ENCODE measurements at places on chromosomes 4 and X. TPM values are rescaled to one million over a fixed set of nuclear protein-coding genes. Genes with fewer than 3 reads are reported as not detected.

RTL9 gene
- total RNA-seq, result not detected

PLS3 gene
- total RNA-seq, result 164 TPM

RENBP gene
- total RNA-seq, result 0.62 TPM

HPSE gene
- 2.6 TPM for total RNA-seq

P2RY8 gene
- total RNA-seq, result 0.18 TPM

ZNF157 gene
- not detected for total RNA-seq

JAKMIP1 gene
- total RNA-seq, result not detected

CXCL8 gene
- total RNA-seq, result 0.82 TPM

FRMPD4 gene
- total RNA-seq, result not detected

- no peak for DNase-seq
Measured at GRCh38 chrX:129956765-129957164, 25.7 kb upstream of the BCORL1 start.

DNA sequence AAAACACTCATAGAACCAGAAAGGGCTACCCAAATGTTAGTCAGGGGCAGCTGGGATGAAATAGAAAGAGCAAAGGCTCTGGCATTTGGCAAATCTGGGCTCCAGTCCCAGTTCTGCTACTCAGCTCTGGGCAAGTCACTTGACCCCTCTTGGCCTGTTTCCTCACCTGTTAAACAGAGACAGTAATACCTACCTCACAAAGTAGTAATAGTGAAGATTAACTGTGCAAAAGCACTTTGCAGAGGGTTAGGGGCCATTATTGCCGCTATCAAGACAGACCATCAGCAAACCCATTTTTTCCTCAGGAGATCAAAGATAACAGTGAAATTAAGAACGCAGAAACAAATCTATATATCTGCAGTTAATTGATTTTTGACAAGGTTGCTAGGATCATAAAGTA is 20.6 kb downstream of the ZBTB33 start:
- DNase-seq, result no peak

- no peak for DNase-seq
Measured at GRCh38 chr4:86595426-86595805, 1.3 kb downstream of the PTPN13 start.

DNA sequence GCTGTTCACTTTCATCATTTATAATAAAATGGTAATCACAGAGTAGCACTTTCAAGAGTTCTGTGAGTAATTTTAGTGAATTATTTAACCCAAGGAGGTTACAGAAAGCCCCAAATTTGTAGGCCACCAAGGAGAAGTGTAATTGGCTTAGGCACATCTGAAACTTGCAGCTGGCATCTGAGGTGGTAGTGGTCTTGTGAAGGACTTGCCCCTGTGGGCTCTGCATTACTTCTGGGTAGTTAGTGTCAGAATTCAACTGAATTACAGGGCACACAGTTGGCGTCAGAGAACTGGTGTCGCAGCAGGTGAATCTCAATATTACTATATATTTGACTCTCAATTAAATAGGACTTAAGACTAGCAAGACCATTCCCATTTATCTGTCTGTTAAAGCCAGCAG is 36.9 kb downstream of the GPR174 start:
- DNase-seq, result no peak

GRCh38 chr4:17898553-17899055 is 87.8 kb downstream of the NCAPG start:
- DNase-seq, result no peak

GRCh38 chr4:47704693-47705325 is 133.1 kb downstream of the CORIN start:
- DNase-seq, result no peak

- no peak for DNase-seq
Measured at GRCh38 chr4:38872620-38873019, 5.0 kb downstream of the FAM114A1 start.

- no peak for DNase-seq
Measured at GRCh38 chrX:82945332-82945731, 562.8 kb upstream of the POU3F4 start.

DNA sequence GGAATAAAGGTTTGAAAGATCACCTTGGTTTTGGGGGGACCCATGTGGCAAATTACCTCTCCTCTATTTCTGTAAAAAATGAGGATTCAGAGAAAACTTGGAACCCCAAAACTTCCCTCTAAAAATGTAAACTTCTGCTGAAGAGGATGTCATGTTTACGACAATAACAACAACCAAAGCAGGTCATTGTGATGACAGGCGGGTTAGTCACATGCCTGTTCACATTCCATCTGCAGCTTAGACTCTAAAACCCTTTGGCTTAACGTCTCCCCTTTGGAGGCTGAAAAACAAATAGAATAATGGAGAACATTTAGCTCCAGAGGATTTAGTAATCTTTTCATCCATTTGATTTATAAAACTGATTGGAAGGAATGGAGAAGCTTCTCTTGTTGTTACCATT is 75.0 kb upstream of the FAM9C start:
- DNase-seq, result no peak

- DNase-seq, result no peak
Measured at GRCh38 chrX:122586831-122587230, 597.2 kb upstream of the GRIA3 start.

GRCh38 chr4:100417565-100417964 is 100.3 kb downstream of the EMCN start:
- DNase-seq, result no peak

DNA sequence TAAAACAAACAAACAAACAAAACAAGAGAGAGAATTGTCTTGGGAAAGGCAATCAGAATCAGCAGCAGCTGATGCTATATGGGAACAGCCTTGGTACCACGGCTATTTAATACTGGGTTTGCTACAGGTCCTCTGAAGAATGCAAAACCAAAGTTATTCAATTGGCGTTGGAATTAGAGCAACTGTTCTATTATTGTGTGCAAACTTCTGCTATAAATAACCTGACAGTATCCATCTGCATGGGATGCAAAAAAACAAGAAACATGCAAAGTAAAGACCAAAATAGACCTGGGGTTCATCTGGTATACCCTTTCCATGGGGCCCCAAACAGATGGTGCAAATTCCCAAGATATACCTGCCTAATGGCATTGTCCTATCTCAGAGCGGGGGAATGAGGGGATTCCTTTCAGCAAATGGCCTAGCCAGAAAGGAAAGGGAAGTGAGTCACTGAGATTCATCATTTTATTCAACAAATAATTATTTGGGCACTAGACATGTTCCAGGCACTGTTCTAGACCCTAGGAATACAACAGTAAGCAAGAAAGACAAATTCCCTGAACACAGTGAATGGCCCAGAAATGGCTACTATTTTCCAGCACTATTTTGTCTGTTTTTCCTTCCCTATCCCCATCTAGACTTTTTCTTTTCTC is 268.9 kb downstream of the FBXW7 start:
- DNase-seq, result no peak

GRCh38 chrX:54413753-54414152 is 26.5 kb upstream of the TSR2 start:
- DNase-seq, result no peak

DNA sequence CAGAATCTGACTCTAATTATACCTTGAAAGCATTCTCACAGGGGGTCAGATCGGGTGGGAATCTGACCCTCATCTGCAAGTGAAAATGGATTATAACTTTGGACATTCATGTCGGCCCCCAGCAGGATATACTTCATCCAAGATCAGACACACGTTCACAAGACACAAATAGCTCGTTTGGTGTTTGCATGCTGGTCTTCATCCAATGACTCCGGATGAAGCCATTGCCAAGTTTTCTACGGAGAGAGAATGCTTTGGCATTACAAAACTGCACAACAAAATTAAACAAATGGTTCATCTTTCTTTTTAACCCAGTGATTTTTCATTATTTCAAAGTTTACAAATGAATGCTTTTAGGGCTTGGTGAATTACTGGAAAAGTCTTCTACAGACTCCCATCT is 105.5 kb downstream of the MID1 start:
- DNase-seq, result no peak

- no peak for DNase-seq
Measured at GRCh38 chr4:48315728-48316630, 25.4 kb upstream of the SLAIN2 start.

DNA sequence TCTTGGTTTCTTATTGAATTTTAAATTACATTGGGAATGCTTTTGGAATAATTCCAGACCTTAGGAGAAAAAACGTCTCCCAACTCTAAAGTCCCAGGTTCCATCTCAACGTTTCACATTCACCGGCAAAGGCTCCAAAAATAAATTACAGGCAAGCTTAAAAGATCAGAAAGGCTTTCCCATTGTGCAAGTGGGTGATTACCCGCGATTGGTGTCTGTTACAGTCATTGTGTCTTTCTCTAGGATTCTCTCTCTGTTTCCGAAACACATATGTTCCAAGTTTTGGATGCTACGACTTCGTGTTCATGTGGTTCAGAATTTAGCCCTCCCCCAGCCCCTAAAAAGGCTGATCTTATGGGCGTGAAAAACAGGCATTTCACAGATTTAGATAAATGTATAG is 41.8 kb downstream of the PALLD start:
- no peak for DNase-seq

- no peak for DNase-seq
Measured at GRCh38 chr4:56531149-56531770, 25.7 kb downstream of the ARL9 start.

DNA sequence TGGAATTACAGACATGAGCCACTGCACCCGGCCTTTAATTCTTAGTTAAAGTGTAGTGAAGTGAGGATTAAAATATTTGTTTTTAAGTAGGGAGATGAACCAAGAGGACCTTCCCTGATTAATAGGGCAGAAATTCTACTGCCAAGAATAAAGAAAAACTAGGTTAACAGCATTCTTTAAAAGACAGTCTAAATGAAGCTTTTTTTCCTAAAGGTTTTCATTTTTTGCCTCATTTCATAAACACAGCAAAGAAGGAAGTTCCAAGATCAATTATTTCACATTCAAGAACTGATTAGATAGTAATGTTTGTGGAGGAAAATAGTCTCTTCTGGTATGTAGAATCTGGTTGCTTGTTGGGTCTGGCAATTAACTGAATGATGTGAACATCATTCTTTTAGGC is 112.1 kb upstream of the ARSJ start:
- no peak for DNase-seq

- peak; percentile 72 for DNase-seq
Measured at GRCh38 chr4:53929955-53930798, 134.2 kb downstream of the CHIC2 start.

DNA sequence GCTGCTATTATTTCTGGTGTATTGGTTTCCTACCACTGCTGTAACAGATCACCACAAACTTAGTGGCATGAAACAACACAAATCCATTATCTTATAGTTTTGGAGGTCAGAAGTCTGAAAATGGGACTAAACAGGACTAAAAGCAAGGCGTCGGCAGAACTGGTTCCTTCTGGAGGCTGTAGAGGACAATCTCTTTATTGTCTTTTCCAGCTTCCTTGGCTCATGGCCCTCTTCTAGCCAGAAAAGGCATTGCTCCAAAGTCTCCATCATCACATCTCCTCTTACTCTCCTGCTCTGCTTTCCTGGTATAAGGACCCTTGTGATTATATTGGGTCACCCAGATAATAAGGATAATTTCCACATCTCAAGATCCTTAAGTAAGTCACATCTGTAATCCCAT is 121.9 kb downstream of the CLCN4 start:
- no peak for DNase-seq

GRCh38 chr4:163550869-163551267 is 56.4 kb downstream of the TMA16 start:
- no peak for DNase-seq

DNA sequence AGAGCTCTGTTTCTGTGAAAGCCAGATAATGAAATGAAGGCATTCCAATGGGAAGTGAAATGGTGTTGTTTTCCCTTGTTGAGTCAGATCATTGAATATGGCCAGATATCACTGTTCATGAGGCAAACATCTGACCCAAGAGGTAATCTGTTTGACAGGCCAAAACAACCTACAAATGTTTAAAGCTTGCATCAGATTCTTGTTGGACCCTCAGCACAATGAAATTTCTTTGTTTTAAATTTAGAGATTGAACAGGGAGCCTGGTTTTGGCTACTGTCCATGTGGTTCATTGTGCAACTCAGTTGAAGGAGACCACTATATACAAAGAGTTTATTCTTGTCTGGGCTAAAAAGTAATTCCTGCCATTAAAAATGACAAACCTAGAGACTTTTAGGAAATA is 159.1 kb downstream of the AFF2 start:
- DNase-seq, result no peak

DNA sequence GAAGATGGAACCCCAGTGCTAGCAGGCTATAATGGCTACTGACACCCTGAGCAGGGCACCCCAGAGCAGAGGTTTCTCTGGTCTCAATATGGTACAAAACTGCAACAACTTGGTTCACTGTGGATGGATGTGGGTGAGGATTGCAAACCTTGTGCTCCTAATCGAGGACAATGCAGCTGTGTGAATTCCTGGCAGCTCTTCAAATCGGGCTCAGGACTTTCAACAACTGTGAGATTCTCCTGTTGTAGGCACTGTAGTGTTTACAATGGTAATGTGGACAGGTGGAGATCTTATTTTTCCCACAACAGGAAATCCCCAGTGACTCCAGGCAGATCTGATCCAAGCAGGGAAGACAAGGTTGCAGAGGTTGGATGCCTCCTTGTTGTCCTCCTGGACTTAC is 101.5 kb downstream of the RCHY1 start:
- DNase-seq, result no peak

DNA sequence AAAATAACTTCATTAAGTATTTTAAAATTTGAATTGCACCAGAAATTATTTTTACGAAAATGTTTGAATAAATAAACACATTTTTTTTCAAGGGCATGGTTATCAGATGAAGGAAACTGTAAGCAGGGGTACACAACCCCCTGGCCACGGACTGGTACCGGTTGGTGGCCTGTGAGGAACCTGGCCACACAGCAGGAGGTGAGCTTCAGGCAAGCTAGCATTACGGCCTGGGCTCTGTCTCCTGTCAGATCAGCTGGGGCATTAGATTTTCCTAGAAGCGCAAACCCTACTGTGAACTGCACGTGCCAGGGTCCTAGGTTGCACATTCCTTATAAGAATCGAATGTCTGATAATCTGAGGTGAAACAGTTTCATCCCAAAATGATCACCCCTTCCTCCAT is 1499.7 kb upstream of the AGA start:
- DNase-seq, result no peak

GRCh38 chr4:115275615-115276014 is 162.2 kb upstream of the NDST4 start:
- no peak for DNase-seq

- no peak for DNase-seq
Measured at GRCh38 chrX:13899607-13900006, 82.7 kb upstream of the GPM6B start.

GRCh38 chrX:41145920-41146608 is 60.8 kb downstream of the USP9X start:
- DNase-seq, result no peak

DNA sequence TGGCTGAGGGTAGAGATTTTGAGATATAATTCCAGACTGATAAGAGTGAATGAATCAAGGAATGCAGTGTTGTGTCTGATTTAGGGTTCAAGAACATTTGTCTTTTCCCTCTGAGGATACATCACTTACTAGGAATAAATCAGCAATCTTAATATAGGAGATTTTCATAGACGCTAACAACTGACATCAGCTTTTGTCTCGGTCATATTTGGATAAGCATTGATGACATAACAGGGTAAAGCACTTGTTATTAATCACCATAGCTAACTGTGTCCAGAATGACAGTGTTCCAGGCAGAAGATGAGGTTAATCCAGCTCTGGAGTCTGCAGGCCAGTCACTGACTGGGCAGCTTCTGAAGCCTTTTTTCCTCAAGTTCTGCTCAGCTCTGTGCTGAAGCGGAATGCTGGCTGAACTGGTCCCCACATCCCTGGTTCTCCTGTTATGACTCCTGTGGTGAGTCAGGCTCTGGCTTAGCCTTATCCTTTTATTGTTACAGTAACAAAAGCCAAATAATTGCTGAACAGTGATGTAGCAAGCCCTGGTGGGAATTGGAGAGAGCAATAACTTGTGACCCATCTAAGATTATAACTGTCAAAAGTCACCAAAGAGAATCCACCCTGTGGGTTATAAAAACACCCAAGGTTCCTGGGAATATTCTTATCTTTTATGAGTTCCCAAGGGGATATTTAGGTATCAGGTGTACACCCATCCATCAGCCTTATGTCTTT is 41.8 kb downstream of the FNIP2 start:
- peak; percentile 61 for DNase-seq
